GM23338 (cell line): ENCODE measurements at places on chromosomes 4 and X.

DNA sequence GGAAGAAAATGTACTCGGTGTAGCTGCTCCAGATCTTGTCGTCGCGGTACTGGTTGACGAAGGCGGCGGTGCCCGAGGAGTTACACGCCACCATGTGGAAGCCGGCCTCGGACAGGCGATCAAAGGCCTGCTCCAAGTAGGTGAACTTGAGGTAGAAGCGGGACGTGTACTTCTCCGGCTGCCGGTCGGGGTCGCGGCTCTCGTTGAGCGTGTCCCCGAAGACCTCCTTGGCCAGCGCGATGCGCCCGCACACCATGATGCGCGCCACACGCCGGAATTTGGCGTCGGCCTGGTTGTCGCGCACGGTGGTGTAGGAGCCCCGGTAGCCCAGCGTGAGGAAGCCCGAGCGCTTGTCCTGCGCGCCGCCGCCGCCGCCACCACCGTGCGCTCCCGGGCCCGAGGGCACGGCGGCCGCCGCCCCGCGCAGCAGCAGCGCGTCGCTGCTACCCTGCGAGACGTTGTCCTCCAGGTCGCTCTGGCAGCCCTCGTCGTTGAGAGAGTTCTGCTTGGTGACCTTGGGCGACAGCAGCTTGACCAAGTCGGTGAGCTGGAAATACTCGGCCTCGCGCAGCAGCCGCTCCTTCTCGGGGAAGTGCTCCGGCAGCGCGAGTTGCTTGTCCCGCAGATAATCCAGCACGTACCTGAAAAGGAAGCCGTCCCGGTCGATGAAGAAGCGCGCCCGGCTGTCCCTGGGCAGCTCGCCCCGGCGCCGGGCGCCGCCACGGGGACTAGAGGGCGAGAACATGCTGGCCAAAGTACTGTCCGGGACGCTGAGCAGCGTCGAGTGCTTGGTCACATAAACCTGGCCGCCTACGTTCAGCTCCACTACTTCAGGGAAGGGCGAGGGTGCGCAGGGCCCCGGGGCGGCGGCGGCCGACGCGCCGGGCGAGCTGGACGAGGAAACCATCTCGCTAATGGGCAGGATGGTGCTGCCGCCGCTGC is 775 bp downstream of the KCTD8 start:
- DNase-seq, result peak; percentile 65

GRCh38 chrX:69389101-69389501 is 115.0 kb upstream of the NALF2 start:
- no peak for DNase-seq

DNA sequence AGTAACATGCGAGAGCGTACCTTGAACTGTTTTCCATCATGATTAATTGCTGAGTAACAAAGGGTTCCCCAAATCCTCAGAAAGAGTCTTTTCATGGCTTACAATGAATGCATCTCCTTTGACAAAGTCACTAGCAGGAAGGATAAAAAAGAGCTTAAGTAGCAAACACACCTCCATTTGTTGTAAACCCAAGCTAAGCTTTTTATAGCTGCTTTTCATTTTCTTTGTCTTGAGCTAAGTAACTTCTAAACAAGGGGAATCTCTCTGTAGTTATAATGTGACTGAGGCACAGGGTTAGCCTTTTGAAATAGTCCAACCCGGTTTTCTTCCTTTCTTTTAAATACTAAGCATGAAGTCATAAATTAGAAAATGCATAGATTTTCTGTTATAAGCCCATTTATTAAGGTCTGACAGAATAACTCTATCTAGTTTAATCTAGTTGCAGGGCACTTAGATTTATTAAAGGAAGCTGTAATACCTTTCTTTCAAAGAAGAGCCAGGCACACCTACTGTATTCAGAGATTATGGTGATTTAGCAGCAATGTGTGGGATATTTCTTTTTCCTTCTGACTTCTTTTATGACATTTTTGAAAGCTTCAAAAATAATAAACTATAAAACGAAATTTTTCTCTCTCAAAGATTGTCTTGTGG is 226.9 kb upstream of the SMIM31 start:
- DNase-seq, result peak; percentile 16

- no peak for DNase-seq
Measured at GRCh38 chr4:82906469-82906868, 5.9 kb downstream of the THAP9 start.

- no peak for DNase-seq
Measured at GRCh38 chr4:15063341-15063740, 61.1 kb downstream of the CPEB2 start.

- no peak for DNase-seq
Measured at GRCh38 chr4:150943818-150944217, 71.3 kb downstream of the LRBA start.

- DNase-seq, result peak; percentile 42
Measured at GRCh38 chr4:173526027-173526482, 4.0 kb downstream of the HAND2 start.

GRCh38 chr4:130648570-130648969 is 1552.6 kb downstream of the C4orf33 start:
- DNase-seq, result no peak

DNA sequence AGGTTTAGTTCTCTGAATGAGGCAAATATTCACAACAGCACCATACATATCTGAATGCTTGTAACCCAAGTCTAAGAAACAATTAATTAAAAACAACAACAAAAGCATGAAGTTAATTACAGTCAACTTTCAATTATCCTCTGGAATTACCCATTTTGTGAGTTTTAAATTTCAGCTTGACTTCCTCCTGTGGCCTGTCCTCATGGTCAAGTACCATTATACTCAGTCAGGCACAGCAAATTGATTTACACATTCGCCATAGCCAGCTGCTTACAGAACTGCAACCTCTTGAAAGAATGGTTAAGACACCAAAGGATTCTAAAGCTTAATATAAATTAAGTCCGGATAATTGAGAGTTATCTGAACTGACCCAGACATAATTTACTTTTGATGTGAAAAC is 306.5 kb downstream of the CAMK2D start:
- DNase-seq, result no peak

GRCh38 chrX:47209508-47210238 is 8.8 kb upstream of the CDK16 start:
- DNase-seq, result no peak

DNA sequence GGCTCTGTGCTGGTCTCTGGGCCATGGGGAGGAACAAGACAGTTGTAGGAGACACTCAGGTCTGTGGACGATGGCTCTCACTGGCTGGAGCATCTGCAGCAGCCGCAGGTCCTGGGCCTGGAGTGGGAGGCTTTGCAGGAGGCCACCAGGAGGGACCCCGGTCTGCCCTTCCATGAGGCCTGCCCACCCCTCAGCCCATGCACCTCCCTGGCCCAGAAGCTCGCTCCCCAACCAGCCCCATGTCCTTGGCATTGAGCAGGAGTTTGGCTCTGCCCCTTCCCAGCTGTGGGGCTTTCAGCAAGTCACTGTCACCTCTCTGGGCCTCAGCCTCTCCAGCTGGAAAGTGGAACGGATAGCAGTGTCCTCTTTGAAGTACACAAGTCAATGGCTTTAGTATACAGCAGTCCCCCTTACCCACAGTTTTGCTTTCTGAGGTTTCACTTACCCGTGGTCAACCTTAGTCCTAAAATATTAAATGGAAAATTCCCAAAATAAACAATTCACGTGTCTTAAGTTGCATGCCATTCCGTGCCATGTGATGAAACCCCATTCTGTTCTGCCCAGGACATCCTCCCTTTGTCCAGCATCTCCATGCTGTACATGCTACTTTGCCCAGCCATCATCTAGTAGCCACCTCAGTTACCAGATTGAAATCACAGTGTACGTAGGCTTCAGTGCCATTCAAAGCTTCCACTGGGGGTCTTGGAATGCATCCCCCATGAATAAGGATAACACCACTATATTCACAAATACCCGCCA is 104.0 kb downstream of the CPZ start:
- DNase-seq, result no peak

DNA sequence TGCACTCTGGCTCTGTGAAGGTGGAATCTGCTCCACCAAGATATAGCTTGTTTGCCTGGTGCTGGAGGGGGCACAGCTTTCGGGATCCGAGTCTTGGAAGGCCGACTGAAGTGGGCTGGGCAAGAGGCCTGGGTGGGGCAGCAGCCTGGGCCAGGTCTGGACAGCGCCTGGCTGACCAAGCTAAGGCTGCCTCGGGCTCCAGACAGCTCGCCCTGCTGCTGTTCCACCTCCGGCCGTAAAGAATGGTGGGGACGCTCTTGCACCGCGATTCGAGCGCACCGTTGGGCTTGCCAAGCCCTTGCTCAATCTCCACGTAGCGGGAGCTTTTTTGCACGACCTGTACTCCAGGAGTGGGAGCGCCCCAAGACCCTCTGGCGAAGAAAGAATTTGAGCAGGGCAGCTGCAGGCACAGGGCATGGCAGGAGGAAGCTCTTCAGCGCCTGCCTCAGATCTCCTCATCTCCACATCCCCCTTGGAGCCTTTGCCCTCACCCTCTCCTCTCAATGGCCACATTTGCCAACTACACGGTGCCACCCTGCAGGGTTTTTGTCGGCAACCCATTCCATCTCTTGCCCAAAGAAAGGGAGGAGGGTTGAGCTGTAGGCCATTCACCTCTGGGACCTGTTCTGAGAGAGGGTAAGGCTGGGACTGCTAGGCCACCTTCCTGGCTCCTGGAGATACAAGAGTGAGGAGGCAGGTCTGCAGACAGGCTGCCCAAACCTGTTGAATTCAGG is 18.9 kb downstream of the CNGA2 start:
- DNase-seq, result peak; percentile 74

DNA sequence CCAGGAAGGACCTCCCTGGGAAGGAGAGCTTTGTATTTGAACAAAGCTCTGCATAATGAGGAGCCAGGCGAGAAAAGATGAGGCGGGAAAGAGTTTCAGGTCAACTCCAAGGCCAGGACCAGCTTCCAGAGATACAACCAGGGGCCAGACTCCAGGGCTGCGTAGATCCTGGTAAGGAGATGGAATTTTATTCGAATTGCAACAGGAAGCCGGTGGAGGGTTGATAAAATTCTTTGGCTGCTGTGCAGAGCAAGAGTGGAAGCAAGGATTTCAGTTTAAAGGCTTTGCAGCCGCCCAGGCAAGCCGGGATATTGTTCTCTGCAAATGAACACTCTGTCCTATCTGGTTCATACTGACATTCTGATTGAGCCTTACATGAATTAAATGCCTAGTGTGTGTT is 40.2 kb upstream of the CBR4 start:
- peak; percentile 14 for DNase-seq

DNA sequence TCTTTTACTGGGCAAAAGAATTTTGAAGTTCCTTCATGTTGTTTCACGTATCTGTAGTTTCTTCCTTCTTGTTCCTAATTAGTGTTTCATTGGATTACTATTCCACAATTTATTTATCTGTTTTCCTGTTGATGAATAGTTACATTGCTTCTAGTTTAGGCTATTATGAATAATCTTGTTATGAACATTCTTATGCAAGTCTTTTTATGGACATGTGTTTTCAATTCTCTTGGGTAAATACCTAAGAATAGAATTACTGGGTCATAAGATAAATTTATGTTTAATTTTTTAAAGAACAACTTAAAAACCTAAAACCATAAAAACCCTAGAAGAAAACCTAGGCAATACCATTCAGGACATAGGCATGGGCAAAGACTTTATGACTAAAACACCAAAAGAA is 70.9 kb upstream of the RXFP1 start:
- DNase-seq, result no peak

DNA sequence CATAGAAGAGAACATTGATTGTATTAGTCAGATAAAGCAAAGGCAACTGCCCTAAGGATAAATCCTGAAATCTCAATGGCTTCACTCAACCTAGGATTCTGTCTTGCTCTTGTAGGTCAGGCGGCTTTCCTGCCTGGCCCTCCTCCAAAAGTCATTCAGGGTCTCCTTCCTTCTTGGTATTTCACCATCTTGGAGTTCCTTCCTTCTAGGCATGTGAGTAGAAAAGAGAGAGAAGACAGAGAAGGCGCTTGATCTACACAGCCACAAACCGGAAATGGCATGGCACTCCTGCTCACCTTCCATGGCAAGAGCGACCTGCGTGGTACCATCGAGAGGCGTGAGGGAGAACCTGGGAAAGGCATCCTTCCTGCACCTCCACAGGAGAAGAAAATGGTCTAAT is 45.3 kb upstream of the HELT start:
- no peak for DNase-seq

DNA sequence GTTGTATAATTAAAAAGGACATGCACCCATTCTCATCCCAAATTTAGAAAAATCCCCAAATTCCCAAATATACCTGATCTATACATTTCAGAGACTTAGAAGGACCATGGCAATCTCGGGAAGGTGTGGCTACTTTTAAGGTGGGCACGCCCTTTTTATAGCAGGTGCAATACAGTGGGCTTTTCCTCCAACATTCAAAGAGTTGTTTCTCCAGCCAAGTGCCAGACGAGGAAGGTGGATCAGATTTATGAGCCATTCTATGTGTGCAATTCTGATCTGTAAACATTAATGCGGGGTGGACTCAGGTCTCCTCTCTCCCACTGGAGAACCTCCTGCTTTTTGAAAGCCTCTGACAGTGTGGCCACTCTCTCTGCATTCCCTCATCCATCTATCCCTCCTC is 33.8 kb downstream of the PRKX start:
- no peak for DNase-seq

DNA sequence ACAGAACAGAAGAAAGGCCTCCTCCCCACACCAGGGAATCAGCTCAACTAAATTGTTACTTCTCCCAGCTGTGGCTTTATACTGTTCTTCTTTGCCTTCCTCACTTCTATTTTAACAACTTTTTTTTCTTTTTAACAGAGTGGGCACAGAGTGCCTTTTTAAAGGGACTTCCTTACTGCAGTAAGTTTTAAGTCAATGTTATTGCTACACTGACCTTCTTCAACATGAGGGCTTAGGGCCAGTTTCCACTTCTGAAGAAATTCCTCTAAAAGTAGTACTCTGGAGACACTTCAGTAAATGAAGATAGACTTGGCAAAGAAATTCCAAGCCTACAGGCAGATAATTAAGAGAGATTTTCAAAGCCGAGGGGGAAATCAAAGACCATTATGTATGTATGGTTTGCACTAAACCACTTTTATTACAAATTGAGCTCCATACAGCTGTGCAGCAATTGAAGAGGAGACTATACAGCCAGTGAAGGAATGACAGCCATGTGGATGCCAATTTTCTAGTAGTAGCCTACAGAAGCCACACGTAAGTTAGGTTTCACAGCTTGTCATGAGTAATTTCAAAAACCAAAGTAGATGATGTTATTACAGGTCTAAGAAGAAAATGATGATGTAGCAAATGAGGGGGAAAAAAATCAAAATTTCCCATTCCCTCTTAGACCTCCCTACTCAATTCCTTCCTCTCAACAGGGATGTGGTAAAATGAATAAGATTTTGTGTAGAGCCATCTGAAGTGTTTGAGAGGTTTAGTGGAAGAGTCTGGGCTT is 36.9 kb upstream of the RASGEF1B start:
- DNase-seq, result no peak

GRCh38 chr4:4810778-4811177 is 48.7 kb upstream of the MSX1 start:
- DNase-seq, result no peak
